NCI-H1694 (cell line): ENCODE measurements at places on chromosomes 16 and 17.
A peak's percentile ranks its signal among the peaks of the same experiment; 100 is the strongest.

DNA sequence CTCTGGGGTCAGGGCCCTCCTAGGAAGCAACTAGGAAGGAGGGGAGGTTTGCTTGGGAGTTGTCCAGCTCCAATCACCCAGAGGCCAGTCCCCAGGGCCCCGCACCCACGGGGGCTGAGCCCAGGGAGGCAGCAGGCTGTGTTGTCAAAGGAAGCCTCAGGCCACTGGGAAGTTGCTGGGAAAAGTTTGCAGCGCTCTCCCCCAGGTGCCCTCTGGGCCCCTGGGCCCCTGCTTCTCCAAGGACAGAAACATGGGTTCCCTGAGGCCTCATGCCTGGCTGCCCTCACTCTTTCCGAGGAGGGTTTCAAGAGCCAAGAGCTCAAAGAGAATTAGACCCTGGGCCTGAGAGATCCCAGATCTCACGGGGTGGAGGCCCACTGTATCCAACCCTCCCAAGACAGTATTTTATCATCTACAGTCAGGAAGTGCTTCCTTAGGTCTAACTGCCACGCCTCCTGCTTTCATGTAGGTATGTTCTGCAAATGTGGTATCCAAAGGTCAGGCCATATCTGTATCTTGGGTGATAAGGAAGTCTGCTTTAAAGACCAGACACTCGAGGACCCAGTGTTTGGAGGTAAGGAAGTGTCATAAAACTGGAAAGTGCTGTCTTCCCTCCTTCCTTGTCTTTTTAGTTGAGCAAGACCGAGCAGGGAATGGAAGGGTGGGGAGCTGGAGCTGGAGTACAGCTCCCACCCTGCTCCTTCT, 44.2 kb upstream of the ZNF423 start:
- DNase-seq, result no peak

DNA sequence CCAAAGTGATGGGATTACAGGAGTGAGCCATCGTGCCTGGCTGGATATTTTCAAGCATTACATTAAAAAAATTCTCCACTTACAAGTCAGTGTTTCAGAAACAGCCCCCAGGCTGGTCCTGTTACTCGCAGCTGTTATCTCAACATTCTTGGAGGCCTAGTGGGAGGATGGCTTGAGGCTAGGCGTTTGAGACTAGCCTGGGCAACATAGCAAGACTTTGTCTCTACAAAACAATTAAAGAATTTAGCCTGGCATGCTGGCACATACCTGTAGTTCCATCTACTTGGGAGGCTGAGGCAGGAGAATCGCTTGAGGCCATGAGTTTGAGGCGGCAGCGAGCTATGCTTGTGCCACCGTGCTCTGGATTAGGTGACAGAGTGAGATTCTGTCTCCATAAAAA, 26.5 kb upstream of the SPNS3 start:
- no peak for DNase-seq

DNA sequence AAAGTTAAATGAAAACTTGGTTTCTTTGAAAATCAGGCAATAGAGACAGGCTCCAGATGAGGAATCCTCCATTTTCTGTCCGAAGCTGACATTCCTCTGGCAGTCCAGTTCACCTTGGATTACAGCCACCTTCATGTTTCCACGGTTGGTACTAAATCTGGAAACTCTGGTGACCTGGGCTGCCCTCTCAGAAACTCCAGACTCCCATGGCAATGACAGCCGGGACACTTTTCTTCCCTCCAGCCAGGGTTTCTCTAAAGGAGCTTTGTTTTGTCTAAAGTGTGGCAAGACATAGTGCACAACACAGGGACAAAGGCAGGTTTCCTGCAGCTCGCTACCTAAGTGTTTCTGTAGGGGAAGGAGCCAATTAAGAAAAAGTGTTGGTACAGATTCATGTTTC, 36.0 kb downstream of the CLUAP1 start:
- DNase-seq, result no peak

GRCh38 chr17:64459284-64459747, 10.4 kb downstream of the MILR1 start:
- no peak for DNase-seq

DNA sequence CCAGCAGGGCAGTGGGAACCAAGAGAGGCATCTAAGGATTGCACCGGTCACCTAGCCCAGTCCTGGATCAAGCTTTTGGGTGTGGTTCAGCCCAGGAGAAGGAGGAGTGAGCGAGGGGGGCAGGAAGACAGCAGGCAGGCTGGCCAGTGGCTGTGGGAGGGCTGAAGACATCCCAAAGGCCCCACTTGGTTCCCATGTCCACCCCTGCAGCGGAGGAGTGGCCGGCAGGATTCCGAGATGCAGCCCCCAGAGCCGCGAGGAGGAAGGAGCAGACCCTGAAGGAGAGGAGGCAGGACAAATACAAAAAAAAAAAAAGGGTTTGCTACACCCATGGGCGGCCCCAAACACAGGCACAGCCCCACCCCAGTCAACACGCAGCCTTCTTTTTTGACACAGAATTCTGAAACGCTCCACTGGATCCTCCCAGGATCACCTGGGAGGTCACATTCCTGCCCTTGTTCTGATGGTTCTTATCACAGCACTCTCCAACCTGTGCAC, 1.1 kb upstream of the SLC47A2 start:
- no peak for DNase-seq

GRCh38 chr16:55570159-55570558, 3.7 kb downstream of the CAPNS2 start:
- no peak for DNase-seq

GRCh38 chr16:26665166-26665939, 401.4 kb upstream of the C16orf82 start:
- DNase-seq, result no peak

DNA sequence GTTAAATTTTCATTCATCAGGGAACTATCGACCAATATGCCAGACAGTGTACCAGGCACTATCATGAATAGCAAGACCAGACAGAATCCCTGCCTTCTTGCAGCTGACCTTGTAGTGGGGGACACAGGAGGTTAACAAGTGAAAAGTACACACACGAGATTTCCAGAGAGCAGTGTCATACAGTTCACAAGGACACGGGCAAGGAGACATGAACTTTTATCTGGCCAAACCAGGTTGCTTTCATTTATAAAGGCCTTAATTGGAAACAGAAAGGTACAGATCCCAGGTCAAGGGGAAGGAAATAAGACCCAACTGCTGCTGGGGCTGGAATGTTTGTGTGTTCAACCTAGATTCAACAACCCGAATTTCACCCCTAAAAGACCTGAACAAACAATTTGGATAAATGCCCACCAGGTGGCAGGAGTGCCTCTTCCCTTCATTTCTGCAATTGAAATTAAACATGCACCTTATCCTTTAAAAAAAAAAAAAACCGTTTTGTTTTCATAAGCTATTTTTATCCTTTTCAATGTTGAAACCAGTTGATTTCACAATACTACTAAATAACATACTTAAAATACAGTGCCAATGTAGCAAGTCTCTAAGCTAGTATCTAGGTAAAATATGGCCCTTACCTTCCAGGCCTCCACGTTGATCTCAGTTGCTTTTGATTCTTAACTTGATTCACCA, 65.9 kb downstream of the EMP2 start:
- DNase-seq, result peak; percentile 68

GRCh38 chr17:689556-690275, 24.9 kb downstream of the VPS53 start:
- DNase-seq, result no peak

- DNase-seq, result no peak
Observed at GRCh38 chr17:34368196-34368945, 5.3 kb upstream of the CCL1 start.

DNA sequence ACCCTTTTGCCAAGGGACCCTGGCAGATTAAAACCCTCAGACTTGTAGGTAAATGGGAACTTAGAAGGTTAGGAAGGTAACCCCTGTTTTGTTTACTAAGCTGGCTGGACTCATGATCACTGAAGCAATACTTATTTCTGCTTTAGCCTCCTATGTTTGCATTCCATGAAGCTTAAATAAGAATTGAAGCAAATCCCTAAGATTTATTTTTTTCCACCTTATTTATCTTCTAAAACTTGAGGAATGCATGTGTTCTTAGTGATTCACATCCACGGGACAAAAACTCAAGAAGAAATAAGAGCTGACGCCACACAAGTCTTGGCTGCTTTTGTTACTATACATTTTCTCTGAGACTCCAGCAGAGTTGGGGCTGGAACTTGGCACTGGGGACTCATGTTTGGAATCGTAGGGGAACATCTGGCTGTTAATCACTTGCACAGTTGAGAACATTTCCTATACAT, 35.5 kb downstream of the CLUAP1 start:
- DNase-seq, result no peak

DNA sequence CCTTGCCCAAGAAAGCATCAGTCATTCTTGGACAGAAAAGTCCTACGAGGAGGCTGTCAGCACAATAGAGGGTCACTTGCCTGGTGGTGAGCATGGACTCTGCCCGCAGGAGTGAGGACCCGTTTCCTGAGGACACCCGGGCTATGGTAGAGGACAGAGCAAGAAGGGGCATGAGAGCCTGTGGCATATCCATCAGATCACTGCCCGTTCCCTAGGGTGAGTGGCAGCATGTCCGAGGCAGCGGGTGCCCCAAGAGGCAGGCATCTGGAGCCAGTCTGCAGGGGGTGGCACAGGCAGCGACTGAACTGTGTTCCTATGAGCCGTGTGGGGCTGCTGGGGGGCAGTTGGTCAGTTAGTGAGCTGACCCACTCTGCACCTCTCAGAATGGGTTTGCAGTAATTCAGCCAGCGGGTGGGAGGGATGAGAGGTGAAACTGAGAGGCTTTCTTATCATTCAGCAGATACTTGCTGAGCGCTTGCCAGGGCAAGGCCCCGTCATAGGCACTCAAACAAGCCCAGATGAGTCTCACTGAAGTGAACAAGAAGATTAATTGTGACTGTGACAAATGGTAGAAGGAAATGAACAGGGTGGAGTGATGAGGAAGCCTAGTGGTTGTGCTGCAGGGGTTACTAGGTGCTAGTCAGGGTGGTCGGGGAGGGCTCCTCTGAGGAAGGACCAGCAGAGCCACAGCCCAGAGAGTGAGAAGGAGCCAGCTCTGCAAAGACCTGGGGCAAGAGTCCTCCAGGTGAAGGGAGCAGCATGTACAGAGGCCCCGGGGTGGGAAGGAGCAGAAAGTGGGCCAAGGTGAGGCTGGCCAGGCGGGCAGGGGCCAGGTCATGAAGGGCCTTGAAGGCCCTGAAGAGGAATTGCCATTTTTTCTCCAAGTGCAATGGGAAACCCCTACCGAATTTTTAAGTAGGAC, 87.9 kb downstream of the CLEC16A start:
- no peak for DNase-seq

DNA sequence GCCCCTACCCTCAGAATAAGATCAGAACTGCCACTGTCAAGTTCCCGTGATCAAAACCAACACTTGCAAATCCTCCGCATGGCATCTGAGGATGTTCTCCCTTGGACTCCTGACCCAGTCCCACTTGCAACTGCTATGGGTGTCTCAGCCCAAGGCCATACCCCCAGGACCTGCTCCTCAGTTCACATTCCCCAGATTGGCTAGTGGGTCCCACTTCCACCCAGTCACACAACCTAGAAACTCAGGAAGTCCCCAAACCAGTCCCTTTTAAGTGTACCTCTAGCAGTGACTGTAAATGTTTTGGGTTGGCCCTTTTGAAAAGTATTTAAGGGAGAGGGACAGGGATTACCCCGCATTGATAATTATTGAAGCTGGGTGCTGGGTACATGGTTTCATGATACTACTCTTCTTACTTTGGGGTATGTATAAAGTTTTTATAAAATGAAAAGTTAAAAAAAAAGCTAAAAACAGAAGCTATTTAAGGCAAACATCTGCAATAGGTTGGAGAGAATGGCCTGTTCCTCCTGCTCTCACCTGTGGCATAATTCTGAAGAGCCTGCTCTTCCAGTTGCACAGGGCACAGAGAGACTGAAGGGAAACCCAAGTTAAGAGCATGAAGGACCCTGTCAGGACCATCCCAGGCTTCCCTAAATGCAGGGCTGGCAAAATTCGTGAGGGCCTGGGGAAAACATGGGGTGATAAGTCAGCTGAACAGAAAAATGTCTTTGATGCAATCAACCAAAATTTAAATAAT, 42.5 kb downstream of the ERN1 start:
- no peak for DNase-seq

DNA sequence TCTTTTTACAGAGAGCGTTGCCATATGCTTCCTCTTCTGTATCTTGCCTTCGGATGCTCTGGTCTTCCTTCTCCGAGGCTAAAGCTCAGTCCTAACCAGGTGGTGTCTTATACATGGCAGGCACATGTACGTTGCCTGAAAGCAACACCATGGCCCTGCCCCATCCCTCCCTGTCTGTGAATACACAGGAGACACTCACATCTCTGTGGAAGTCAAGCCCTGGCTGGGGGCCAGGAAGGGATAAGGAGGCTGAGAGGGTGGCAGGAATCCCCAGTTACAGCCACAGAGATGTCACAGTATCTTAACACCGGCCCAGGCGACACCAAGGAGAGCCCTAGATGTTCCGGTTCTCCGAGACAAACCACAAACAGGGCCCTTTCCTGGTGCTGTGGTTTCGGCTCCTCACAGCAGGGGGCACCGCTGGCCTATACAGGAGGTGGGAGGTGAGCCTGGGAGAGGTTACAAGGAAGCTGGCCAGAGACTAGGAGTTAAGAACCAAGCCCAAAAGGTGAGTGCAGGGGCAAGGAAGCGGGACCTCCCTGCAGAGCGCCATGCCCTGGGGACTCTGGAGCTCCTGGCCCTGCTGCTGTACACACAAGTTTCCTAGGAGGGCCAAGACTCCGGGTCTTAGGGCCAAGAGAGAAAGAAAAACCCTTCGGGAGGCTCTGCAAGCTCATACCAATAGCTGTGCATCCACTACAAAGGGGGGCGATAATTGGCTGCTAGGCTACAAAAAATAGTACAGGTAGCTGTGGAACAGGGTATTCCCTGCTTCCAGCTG, 41.7 kb downstream of the SRL start:
- peak; percentile 21 for DNase-seq

- DNase-seq, result no peak
Observed at GRCh38 chr16:82460766-82461165, 166.0 kb upstream of the CDH13 start.

DNA sequence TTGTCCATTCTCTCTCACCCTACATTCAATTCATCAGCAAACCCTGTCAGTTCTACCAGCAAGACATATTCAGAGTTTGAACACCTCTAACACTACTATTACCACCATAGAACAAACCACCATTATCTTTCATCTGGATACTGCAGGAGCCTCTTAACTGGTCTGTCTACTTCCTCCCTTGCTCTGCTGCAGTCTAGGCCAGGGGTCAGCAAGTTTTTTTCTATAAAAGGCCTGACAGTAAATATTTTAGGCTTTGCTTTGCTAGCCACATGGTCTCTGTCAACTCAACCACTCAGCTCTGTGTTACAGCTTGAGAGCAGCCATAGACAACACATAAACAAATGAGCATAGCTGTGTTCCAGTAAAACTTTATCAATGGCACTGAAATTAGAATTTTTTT, 13.8 kb downstream of the KCTD19 start:
- no peak for DNase-seq
